Mammary epithelial cell (primary cell): ENCODE measurements at places on chromosomes 16 and 17. TPM values are rescaled to one million over a fixed set of nuclear protein-coding genes. Genes with fewer than 3 reads are reported as not detected.

- DNase-seq = peak; percentile 39
Observed at GRCh38 chr16:79595231-79595641, 5.3 kb downstream of the MAF start.

GRCh38 chr17:43562679-43563599 lies 16.8 kb upstream of the ETV4 start:
- no peak for DNase-seq

GRCh38 chr16:73019457-73020362 lies 28.2 kb downstream of the ZFHX3 start:
- DNase-seq = no peak

The TEX19 gene
- total RNA-seq = not detected in 2 replicates

The HOXB4 gene
- total RNA-seq = 0.11 and 0.16 TPM in 2 replicates

DNA sequence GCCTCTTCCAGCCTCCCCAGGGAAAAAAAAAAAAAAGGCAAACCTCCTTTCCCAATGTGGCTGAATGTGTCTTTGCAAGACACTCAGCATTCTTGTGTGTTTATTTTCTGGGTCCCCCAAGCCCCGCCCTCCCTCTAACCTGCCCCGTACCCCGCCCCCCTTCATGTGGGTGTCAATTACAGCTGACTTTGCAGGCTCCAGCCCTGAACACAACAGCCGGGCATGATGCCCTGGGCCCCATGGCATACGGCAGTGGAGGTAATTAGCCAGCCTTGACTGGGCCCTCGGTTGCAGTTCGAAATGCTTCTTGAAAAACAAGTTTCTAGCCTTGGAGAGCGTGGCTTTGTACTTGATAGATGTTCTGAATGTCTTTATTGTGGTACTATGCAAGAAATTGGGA lies 354.7 kb upstream of the RBFOX1 start:
- no peak for DNase-seq

The RPAIN gene
- 35.7 and 61.6 TPM in 2 replicates for total RNA-seq

The TP53TG3F gene
- not detected for total RNA-seq

The GPS1 gene
- total RNA-seq = 92.3 and 98.2 TPM in 2 replicates

GRCh38 chr17:20053361-20053964 lies 44.3 kb downstream of the SPECC1 start:
- no peak for DNase-seq
